Femur (tissue), 1 donor: ENCODE measurements at places on chromosomes 12 and 14.

- no peak for DNase-seq
These were observed 112.5 kb downstream of the PTPRQ start for GRCh38 chr12:80556566-80556965.

DNA sequence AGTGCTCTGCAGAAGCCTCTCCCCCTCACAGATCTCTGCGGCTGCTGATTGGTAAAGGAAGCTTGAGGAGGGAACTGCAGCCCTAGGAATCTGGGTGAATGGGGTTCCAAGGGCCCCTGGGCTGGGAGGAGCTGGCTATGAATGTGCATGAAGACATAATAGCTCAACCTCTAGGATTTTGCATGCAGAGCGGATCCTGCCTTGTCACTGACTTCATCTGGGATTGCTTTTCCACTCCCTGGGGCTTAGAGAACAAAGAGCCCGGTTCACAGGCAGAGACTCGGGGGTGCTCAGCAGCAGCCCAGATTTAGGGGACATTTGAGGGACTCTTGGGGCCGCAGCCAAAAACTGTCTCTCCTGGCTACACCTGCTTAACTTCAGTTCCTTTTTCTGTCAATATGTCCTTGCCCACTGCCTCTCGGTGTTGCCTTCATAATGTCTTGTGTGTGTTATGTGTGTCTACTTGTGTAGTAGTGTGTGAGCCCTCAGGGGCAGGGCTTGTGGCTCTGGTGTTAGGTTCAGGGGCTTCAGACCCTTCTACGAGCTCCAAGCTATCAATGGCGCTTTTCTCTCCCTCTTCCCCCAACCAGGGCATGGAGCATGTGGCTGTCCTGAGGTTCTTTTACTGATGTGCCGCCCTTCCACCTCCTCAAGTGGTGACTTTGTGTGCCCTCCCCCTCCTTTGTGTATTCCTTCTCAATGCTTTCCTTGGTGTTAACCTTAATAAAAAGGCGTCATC is 1.9 kb downstream of the CCDC184 start:
- no peak for DNase-seq

GRCh38 chr12:101277443-101277842 is 2.5 kb upstream of the UTP20 start:
- DNase-seq = no peak

GRCh38 chr14:58918066-58918738 is 270.3 kb upstream of the DAAM1 start:
- no peak for DNase-seq

GRCh38 chr12:75876832-75877762 is 154.5 kb downstream of the PHLDA1 start:
- DNase-seq = no peak

DNA sequence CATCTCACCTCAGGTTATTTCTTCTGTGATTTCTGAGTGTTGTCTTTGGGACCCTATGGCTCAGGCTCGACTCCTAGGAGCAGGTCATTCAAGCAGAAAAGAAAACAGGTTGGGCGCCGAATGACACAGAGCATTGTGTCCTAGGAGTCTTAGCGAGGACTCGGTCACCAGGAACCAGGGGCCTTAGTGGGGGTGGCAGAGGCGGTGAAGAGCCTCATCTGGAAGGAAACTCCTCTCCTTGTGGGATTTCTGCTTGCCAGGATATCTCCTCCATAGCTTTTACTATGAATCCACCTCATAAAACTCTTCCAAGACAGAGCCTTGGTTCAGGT is 630 bp downstream of the PLEKHH1 start:
- DNase-seq = no peak

DNA sequence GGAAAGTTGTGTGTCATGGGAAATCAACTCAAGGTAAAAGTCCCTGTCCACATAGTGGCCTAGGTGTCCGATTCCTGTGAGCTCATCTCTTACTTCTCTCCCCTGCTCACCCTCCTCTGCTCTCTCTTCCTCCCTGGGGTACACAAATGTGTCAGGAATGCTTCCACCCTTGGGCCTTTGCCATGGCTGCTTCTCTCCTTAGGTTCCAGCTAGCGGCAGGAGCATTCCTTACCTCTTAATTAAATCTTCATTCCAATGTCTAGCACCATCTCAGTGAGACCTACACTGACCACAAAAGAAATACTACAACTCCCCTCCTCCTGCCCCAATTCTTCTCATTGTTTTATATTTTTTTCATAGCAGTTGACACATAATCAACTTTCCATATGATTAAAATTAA is 298.6 kb downstream of the PDZRN4 start:
- DNase-seq = no peak

DNA sequence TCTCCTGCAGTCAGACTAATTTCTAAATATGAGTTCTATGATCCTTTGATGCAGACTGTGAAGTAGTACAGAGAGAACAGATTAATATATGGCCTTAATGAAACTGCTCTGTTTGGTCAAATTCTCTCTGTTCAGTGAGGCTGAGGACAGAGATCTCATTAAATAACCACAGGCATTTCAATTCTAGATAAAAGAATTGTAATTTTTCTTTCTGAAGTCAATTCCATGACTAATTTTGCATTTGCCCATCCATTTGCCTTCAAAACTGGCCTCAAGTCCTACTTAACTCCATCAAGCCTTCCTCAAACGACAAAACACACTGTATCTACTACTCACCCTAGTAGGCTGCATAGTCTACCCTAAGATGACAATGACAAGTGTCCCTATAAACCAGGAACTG is 67.1 kb downstream of the DUSP16 start:
- no peak for DNase-seq

- no peak for DNase-seq
These were observed 453.9 kb downstream of the MED13L start for GRCh38 chr12:115823635-115824034.
